Memory B cell (primary cell): ENCODE measurements at places on chromosomes 3 and 15.

- H3K4me3 ChIP-seq, result no peak overlapping the region
- DNase-seq, result no peak
- H3K27ac ChIP-seq, result no peak overlapping the region
- H3K4me1 ChIP-seq, result no peaks in the 10 kb centered on the region
- peaks cover 4% of the 10 kb centered on the region for H3K36me3 ChIP-seq
Measured at GRCh38 chr3:9715764-9716437, 12.3 kb downstream of the CPNE9 start.

- H3K27me3 ChIP-seq, result peaks cover 14% of the 10 kb centered on the region
- H3K4me3 ChIP-seq, result no peak overlapping the region
- no peaks in the 10 kb centered on the region for H3K36me3 ChIP-seq
- H3K4me1 ChIP-seq, result peaks cover 3% of the 10 kb centered on the region
- H3K27ac ChIP-seq, result no peak overlapping the region
Measured at GRCh38 chr3:141011232-141011996, 39.7 kb upstream of the SPSB4 start.

DNA sequence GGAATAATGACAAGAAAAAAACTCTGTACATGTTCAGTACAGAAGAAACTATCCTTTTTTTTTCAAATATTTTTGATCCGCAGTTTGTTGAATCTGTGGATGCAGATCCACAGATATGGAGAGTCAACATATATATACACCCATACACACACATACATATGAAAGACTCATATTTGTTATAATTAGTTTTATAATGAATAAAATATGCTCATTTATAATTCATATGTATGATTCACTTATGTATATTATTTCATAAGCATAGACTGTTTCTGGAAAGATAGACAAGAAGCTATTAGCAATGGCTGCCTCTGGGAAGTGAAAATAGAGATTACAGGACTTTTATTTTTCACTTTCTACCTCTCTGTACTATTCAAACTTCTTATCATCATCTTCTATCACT is 9.8 kb downstream of the DZIP1L start:
- no peak overlapping the region for H3K4me3 ChIP-seq
- no peaks in the 10 kb centered on the region for H3K4me1 ChIP-seq
- DNase-seq, result no peak
- H3K27me3 ChIP-seq, result peaks cover 13% of the 10 kb centered on the region
- H3K36me3 ChIP-seq, result no peaks in the 10 kb centered on the region

DNA sequence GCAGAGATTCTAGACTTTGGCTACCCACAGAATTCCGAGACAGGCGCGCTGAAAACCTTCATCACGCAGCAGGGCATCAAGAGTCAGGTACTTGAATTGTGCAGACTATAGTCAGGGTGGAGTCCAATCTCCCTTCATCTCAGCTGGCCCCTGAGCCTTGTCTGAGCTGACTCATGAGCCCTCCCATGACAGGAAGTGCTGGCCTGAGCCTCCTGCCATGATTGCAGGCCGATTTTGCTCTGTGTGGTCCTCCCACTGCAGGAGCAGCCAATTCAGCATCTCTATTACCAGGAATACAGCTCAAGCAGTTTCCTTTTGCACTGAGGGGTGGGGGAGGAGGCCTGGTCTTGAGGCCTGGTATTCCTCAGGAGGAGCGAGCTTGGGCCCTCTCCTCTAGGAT is 5.5 kb downstream of the AP2M1 start:
- peaks cover 29% of the 10 kb centered on the region for H3K36me3 ChIP-seq
- no peaks in the 10 kb centered on the region for H3K27me3 ChIP-seq
- DNase-seq, result no peak
- H3K4me1 ChIP-seq, result peaks cover 18% of the 10 kb centered on the region
- no peak overlapping the region for H3K27ac ChIP-seq

- no peak overlapping the region for H3K27ac ChIP-seq
- DNase-seq, result no peak
- H3K36me3 ChIP-seq, result no peaks in the 10 kb centered on the region
- H3K27me3 ChIP-seq, result no peaks in the 10 kb centered on the region
- no peak overlapping the region for H3K4me3 ChIP-seq
Measured at GRCh38 chr3:154852515-154852914, 227.6 kb upstream of the MME start.

DNA sequence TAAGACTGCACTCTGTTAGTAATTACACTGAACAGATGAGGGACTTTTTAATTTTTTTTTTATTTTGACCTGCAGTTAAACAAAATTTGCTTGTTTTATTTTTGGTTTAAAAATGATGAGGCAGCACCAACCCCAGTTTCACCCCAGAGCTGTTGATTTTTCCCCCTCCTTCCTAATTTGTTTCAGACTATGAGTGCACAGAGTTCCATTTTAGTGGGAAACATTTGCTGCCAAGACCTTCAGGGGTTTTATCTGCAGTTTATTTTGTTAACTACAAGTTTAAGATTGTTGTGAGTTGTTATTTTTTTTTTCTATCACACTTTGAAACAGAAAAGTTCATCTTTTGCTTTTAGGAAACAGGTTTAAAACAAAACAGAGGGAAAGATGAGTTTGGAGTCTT is 455.9 kb upstream of the NR2F2 start:
- no peaks in the 10 kb centered on the region for H3K36me3 ChIP-seq
- no peak overlapping the region for H3K4me3 ChIP-seq
- H3K27me3 ChIP-seq, result no peaks in the 10 kb centered on the region

- no peaks in the 10 kb centered on the region for H3K36me3 ChIP-seq
- H3K27me3 ChIP-seq, result peaks cover 1% of the 10 kb centered on the region
- DNase-seq, result no peak
Measured at GRCh38 chr15:61517776-61518175, 288.7 kb upstream of the RORA start.

DNA sequence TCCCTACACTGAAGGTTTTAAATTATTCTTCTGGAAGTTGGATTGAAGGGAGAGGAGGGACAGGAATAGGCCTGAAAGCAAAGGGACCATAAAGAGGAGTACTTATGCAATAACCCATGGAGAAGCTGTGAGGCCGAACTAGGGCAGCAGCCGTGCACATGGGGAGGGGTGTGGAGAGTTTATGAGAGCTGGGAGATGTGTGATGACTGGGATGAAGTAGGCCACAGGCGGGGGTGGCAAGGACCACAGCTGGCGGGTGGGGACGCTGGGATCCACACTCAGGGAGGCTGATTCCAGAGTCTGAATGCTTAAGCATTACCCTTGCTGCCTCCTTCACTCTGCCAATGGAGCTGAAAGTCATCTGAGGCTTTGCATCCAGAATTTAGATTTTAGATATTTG is 123.8 kb downstream of the ARNT2 start:
- no peaks in the 10 kb centered on the region for H3K36me3 ChIP-seq
- no peaks in the 10 kb centered on the region for H3K4me1 ChIP-seq
- peaks cover 20% of the 10 kb centered on the region for H3K27me3 ChIP-seq
- no peak overlapping the region for H3K4me3 ChIP-seq
- DNase-seq, result no peak

GRCh38 chr3:8895829-8896228 is 67.4 kb downstream of the RAD18 start:
- no peaks in the 10 kb centered on the region for H3K27me3 ChIP-seq
- H3K4me1 ChIP-seq, result no peaks in the 10 kb centered on the region
- H3K4me3 ChIP-seq, result no peak overlapping the region
- H3K36me3 ChIP-seq, result peaks cover 22% of the 10 kb centered on the region
- no peak for DNase-seq
- no peak overlapping the region for H3K27ac ChIP-seq

DNA sequence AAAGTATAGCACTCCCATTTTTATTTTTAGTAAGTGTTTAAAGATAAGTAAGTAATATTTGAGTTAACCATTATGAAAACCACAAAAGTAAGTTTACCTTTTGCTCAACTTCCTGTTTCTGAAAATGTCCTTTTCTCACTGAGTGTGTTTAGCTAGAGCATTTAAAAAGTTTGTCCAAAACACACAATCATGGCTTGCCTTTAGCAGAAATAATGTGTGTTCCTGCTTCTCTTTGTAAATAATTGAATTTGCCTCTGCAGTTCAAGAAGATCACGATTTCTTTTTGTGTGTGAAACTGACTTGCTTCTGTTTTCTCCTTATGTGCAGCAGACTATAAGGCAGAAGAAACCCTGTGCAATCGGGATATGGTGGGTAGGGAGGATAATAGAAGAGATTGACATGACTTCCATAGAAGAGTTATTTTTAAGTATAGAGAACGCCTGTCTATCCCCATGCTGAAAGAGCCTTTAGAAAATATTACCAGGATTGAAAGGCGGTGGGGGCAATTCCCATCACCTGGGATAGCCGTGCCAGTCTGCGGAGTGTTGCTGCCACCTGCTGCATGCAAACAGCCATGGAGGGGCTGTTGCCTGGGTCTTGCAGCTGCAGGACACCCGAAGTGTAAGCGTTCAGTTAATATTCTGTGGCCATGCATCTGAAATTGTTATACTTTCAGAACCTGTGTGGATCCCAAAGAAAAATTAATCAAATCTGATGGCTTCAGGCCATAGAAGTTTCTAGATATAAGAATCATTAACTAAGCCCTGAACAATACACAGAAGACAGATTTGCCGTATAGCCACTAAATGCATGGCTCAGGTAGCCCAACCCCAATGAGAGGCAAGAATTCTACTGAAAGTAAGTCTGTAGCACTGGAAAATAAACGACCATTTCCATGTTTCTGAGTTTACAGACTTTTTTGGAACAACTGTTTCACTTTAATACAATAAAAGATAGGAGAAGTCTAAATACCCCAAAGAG is 2.4 kb upstream of the CD96 start:
- H3K4me1 ChIP-seq, result peaks cover 27% of the 10 kb centered on the region
- DNase-seq, result peak; percentile 31
- H3K27ac ChIP-seq, result no peak overlapping the region
- H3K4me3 ChIP-seq, result peak overlapping the region; percentile 71
- H3K36me3 ChIP-seq, result no peaks in the 10 kb centered on the region
